ENCODE measurements at places on chromosomes 3 and 15.

- DNase-seq = peak; percentile 8
These were observed 682.1 kb downstream of the MECOM start for GRCh38 chr3:168981396-168981795.

DNA sequence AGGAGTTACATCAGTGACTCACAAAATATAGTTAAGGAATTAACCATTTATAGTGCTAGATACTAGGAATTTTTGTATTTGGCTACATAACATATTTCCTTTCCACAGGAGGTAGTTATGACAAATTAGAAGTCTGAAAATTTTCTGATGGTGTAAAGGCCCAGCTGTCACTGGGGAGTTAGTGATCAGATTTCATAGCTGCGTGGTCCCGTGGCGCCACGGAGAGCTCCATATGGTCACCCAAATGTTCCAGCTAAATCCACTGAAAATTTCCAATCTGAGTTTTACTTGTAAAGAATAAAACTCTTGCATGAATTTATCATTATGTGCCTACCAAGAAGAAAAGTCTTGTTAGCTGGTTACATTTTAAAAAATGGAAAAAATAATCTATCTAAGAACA is 368.9 kb upstream of the PLSCR5 start:
- DNase-seq = no peak

GRCh38 chr3:140448001-140448400 is 229.9 kb upstream of the TRIM42 start:
- no peak for DNase-seq

DNA sequence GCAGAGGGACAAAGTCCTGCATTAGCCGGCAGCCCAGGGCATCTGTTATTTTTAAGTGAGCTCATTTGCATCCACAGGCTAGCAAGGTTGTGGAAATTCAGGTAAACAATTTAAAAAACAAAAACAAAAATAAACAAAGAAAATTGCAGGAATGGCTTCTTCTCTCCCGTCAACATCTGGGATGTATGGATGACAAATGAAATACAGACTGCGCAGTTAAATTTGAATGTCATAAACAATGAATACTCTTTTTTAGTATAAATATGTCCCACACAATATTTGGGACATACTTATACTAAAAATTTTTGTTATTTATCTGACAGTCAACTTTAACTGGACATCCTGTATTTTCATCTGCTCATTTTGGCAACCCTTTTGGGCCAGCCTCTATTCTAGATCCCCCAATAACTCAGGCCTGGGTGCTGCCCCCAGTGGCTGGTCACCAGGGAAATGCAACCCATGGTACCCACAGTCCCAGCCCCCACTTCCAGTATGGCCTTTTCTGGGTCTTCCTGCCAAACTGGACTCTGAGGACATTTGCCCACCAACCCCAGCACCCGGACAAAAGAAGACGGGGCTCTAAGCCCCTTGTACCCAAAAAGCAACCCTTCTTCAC is 12.7 kb downstream of the GRM2 start:
- no peak for DNase-seq

GRCh38 chr3:178569826-178570225 is 33.6 kb downstream of the KCNMB2 start:
- no peak for DNase-seq

DNA sequence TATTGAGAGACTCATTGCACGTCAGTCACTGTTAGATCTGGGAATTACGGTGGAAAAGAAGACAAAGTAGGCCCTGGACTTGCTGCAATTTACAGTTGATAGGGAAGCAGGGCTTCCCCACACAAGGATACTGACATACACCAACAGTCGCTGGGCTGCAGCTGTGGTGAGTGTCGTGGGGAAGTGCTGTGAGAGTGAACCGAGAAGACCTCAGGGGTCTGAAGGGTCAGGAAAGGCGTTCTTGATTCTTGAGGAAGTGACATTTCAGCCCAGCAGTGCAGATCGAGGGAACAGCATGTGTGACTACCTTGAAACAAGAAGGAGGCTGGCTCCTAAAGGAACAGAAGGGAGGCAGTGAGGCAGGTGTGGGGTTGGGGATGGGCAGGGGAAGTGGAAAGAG is 22.5 kb downstream of the MYZAP start:
- no peak for DNase-seq

GRCh38 chr3:46861605-46862368 is 1.5 kb downstream of the MYL3 start:
- DNase-seq = no peak

DNA sequence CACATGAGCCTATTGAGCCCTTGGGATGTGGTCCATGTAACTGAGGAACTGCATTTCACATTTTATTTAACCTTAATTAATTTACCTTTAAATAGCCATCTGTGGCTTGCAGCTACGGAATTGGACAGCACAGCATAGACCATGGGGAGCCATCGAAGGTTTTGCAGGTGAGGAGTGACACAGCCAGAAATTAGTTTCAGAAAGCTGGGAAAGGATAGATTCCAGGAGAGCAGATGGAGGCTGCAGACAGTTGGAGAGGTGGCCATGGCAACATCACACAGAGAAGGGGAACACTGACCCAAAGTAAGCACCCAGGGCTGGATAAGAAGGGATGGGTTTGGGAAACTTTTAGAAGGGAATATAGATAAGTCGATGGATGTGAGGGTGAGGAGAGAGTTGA is 100.1 kb upstream of the SLC6A11 start:
- DNase-seq = no peak

- DNase-seq = no peak
These were observed 36.7 kb downstream of the MAP2K5 start for GRCh38 chr15:67579164-67579563.

- no peak for DNase-seq
These were observed 109.0 kb downstream of the SAMMSON start for GRCh38 chr3:70108546-70108945.

DNA sequence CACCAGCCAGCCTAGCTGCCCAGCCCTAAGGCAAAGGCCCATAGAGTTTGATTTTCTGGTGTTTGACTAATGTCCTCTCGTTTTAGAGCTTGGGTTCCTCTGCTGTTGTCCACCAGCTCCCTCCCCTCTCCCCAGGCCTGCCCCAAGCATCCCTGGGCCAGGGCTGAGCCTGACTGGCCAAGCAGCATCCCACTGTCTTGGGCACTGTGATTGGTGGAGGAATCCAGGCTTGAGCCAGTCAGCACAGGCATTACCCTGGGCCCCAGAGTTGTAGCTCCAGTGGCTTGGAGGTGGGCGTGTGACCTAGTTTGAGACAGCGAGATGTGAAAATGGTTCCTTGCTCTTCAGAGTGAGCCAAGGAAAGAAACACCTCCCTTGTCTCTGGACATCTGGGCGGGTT is 155.3 kb upstream of the MEF2A start:
- no peak for DNase-seq

GRCh38 chr3:106943071-106943470 is 434.2 kb upstream of the CCDC54 start:
- DNase-seq = no peak

DNA sequence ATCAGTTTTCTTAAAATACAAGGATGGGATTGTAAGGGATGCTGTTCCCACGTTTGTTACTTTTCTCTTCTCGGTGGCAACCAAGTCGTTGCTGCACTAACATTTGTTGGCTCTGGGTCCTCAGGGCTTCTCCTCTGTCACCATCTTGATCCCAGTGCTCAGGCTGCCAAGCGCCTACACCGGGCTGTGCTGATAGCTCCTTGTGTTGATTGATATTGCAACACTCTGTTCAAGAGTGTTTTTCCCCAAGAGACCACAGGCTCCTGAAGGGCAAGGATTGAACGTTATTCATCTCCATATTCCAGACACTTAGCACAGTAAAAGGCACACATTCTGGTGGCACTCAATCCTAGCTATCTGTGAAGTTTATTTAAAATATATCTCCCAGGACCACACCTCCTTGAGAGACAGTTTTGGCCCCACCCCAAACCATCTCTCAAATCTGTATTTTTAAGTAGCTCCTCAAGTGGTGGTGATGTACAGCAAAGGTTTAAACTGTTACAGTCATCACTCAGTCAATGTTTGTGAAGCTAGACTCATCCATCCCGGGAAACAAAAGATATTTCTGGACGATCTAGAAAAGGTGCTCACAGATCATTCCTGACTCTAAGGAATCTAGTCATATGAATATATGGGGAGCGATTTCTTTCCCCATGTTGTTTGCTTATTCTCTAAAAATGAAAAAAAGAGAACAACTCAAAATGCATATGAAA is 38.5 kb upstream of the FOXP1 start:
- no peak for DNase-seq

DNA sequence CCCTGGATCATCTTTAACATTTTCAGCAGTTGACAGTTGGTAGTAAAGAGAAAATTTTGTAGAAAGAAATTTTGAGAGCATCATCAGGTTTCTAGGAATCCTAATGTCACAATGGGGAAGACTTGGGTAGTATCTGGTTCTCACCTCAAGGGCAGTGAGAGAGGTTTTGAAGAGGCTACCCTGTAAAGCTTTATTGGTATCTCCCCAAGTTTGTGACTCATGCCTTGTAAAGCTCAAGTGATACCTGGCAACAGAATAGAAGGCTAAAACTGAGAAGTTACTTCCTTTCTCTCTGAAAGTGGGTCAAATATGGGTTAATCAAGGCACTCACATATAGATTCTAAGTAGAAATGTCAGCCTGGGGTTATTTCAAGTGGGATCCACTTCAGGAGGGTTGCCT is 196.4 kb downstream of the SUCNR1 start:
- DNase-seq = peak; percentile 1

DNA sequence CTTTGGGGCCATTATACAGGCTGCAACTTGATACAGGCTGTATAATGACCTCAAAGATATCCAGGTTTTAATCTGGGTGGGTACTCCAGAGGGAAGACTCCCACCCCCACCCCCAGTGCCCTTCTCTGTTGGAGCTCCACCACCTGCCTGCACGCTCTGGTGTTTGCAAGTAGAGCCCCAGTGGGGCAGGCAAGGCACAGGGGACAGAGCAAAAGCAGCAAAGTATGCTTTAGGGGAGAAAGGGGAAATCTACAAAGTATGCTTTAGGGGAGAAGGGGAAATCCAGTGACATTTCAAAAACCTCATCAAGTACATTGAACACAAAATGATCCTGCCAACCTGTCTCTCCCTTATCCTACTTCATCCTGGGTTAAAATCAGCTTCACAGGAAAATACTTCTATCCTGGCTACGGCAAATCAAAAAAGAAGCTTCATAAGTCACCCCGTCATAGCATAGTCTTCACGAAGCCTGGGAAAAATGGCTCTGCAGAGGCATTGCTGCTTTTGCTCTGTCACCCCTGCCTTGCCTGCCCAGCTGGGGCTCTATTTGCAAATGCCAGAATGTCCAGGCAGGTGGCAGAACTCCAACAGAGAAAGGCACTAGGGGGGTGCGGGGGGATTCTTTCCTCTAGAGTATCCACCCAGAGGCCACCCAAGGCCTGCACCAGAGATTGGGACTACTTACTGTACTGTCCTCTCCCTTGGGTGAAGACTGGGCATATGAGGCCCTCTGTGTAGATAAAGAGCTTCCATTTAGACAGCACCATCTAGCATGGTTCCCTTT is 60.9 kb upstream of the ATP11B start:
- no peak for DNase-seq

GRCh38 chr3:111794711-111795110 is 64.4 kb upstream of the PHLDB2 start:
- DNase-seq = no peak

DNA sequence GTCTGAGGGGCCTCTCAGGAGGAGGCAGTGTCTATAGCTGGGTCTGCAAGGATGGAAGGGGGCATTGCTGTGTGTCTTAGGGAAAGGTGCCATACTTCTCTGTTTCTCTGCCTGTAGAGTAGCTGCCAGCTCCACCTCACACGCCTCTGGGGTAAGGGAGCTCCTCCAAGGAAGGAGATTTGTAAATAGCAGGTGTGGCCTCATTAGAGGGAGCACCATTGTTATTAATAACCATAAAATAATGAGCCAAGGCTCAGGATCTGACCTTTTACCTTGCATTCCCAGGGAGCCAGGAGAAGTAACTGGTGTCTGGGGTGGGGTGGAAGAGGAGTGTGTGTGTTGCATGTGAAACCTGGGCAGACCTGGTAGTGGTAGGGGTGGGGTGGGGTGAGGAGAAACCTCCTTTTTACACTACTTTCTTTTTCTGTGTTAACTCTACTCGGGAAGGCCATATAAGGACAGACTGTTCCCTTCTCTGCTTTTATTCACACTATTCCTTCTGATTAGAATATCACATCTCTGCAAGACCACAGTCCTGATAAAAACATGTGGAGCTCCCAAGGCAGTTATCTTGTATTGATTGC is 2.2 kb upstream of the C15orf39 start:
- DNase-seq = no peak

- DNase-seq = no peak
These were observed 25.3 kb upstream of the CORO2B start for GRCh38 chr15:68553314-68553993.

- DNase-seq = peak; percentile 22
These were observed 171.0 kb upstream of the UMPS start for GRCh38 chr3:124558991-124559845.

DNA sequence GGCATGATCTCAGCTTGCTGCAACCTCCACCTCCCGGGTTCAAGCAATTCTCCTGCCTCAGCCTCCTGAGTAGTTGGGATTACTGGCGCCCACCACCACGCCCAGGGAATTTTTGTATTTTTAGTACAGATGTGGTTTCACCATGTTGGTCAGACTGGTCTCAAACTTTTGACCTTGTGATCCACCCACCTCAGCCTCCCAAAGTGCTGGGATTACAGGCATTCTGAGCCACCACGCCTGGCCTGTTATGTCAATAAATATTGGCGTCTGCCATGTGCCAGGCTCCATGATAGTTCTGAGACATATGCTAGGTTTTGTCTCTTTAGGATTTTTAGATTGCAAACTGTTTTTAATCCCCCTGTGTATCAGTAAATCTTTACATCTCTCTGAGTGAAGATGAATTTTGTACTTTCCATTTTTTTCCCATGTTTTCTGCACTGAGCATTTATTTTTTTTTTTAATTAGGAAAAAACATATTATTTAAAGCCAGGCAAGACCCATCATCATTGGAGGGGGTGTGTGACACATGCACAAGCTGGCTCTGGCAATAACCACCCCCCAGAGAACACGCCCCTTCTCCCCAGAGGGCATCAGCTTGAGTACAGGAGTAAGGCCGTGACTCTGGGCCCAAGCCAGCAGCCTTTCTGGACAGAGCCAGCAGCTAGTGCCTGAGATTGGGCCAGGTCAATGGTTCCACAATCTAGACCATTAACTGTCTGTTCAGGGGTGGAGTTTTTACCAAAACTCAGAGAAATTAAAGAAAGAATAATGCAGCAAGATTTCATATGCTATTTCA is 51.0 kb upstream of the ATP1B3 start:
- DNase-seq = no peak

DNA sequence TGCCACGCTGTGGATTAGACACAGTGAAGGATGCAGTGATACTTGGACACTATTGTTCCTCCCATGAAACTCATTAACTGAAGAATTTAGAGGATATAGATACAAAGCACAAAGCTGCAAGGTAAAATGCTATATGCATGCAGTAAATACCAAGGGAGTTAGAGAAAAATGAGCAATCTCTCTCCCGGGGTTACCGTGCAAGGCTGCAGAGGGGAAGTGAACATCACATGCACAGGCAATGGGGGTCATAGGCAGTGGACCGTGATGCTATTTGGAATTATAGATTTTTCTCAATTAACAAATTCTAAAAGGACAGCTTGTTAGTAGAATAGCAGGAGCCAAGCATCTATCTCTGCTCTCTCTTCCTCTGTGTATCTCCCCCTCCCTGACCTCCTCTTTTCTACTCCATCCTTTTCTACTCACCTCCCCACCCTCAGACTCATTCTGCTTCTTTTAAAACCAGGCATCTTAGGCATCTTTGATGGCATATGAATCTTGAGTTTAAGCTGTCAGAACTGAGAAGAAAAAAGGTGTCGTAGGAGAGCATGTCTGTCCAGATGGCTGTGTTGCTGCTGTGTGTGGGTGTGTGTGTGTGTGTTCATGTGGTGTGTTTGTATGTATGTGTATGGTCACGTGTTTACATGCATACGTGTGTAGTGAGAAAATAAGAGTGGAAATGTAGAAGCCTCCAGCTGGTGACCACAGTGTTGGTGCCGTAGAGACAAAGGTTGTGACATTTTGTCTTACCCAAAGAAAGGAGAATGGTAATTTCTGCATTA is 339.0 kb downstream of the EPHB1 start:
- no peak for DNase-seq

Data from RKO (cell line).